ENCODE measurements at places on chromosomes 2 and 18. TPM values are rescaled to one million over a fixed set of nuclear protein-coding genes. Genes with fewer than 3 reads are reported as not detected.

DNA sequence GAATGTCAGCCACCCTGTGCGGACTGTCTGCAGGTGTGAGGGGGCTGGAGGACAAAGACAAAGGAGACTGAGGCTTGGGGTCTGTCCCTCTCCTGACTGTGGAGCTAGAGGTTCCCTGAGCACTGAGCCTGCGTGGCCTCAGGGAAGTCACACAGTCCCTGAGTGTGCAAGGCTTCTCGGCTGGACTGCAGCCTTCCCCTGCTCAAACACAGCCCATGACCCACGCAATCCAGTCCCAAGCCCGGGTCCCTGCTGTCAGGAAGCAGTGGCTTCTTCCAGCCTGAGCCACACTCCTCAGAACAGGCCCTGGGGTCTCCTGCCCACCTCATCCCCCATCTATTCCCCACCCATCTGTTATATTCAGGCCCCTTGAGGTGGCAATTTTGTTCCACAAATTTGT lies 2.7 kb downstream of the ASTL start:
- ATAC-seq, result no peak

- peak; percentile 52 for ATAC-seq
Observed at GRCh38 chr2:152036611-152037469, 62.0 kb downstream of the CACNB4 start.

DNA sequence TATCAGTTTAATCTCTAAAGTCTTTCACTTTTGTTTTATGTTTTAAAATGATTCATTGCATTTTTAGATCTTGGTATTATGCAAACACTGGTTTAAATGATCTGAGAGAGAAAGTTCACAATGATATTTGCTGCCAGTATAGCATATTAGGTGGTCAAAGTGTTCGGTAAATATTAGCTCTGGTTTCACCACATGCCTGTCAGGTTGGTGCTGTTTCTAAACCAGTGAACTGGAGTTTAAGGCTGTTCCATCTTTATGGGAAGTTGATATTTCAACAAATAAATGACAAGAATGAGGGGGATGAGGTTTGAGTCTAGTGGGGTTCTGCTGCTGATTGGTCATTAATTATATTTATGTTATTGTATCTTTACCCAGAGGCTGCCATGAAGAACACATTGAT lies 436.4 kb downstream of the DCDC2C start:
- ATAC-seq, result no peak

The DSG1 gene
- 0.20 TPM for total RNA-seq

GRCh38 chr2:203743441-203743981 lies 37.1 kb downstream of the CD28 start:
- peak; percentile 36 for ATAC-seq

The SLC9A4 gene
- total RNA-seq, result not detected

DNA sequence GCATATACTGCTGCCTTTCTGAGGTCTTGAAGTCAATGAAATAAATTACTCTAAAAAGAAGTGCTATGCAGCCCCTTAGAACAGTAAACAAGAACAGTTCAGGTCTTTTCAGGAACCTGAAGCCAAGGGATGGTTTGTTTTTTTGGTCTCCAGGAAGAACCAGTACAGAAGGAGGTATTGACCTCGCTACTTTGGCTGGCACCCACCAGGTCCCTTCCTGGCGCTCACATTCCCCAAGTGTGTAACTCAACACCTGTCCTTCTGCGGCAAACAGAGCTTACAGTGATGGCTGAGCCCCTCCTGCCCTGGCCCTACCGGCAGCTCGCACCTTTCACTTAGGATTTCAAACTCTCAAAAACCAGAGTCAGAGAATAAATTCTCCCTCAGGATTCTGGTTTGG lies 51.9 kb downstream of the SETBP1 start:
- no peak for ATAC-seq

The EMX1 gene
- total RNA-seq, result not detected

DNA sequence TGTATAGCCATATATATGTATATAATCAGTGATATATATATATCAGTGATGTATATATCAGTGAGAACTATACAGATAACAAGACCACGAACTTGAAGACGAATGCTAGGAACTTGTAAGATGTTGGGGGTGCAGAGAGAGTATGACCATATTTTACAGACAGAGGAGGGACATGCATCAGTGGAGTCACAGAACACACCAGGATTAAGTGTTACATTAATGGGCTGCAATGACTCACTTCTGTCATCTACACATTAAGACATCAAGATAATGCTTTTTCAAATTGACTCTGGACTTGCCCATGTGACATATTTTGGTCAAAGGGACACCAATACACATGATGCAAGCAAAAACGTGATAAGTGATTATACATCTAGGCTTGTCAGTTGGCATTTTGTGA lies 501.0 kb downstream of the LRRTM4 start:
- ATAC-seq, result no peak

- ATAC-seq, result no peak
Observed at GRCh38 chr18:63787673-63788072, 12.5 kb downstream of the SERPINB7 start.

GRCh38 chr2:113060396-113060795 lies 1.4 kb downstream of the IL36RN start:
- no peak for ATAC-seq

DNA sequence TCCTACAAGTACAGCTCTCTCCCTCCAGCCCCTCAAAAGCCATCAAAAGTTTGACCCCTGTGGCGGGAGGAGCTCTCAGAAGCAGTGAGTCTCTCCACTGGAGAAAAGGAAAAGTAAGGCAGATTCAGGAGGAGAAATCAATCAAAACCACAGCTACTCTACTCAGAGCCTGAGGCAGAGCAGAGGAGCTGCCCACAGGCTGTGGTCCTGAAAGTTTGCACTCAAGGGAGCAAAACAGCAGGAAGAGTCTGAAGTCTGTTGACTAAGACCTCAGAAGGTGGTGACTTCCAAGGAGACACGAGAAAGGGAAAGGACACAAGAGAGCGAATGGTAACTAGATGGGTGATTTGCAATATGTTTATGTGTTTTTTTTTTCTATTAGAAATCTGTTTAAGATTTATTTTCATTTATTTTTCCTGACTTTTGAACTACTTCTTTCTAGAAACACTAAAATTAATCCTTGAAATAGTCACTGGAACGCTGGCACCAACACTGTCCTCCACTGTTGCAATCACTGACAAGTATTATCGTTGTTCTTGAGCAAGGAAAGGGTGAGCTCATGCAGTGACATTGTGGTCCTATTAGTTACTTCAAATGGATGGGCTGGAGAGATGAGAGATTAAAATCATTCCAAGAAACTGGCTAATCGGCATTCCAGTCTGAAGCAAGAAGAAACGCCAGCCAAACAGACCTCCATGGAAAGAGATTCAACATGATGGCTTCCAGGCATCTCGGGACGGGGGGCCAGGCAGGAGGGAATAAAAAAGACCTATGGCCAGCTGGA lies 35.8 kb downstream of the PID1 start:
- peak; percentile 84 for ATAC-seq

DNA sequence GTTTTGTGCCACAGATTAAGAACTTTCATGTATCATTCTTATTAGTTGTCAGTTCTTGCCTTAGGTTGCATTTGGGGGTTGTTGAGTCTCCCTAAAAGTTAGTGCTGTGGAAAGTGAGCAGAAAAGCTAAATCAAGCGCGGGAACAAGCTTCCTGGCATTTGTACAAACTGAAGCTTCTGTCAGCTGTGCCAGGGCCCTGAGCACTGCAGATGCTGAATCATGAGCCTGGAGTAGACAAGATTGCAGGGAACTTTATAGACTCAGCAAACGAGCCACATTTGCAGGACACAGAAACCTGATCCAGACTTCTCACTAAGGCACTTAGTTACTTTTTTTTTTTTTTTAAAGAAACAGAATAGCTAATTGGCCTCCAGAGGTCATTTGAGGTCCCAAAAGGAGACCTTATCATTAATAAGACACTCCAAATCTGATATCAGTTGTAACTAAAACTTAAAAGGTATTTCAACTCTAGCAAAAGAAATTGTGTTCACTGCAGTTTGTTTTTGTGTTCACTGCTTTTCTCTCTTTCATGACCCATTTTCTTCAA lies 88.7 kb downstream of the ADAM23 start:
- no peak for ATAC-seq

DNA sequence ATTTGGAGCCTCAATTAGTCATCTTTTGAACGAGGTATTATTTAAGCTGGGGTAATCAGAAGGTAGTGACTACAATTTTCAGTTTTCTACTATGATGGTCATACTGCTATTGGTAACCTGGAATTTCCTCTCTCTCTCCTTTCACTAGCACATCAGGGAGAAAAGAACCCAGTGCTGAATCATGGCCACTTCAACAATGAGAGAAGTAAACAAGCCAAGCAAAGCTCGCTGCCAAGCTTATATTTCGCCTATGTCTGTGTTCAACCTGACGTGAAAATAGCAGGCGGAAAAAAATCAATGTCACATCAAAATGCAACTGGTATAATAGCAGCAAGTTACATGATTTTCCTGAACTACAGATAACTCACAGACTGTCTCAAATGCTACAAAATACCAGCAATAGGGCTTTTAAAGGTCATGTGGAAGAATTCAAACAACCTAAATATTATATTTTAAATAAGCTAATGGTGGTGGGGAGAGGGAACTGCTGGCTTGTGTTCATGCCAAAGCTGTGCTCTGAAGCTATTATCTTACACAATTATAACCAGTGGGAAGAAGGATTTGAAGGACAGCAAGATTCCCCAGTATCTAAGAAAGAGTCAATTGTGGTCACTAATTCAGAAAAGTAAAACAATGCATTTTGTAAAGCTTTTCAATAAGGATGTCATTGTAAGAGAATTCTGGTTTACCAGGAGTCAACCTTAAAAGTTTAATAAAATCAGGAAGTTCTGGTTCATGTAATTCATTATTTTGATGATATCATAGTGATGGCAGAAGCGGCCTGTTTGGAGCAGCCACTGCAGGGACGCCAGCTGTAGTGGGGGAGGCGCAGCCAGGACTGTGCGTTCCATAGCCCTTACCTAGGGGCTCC lies 38.0 kb downstream of the RNF152 start:
- no peak for ATAC-seq

- ATAC-seq, result peak; percentile 79
Observed at GRCh38 chr2:39504790-39505335, 67.8 kb upstream of the MAP4K3 start.

GRCh38 chr2:183034806-183035205 lies 3.5 kb downstream of the NCKAP1 start:
- ATAC-seq, result no peak

DNA sequence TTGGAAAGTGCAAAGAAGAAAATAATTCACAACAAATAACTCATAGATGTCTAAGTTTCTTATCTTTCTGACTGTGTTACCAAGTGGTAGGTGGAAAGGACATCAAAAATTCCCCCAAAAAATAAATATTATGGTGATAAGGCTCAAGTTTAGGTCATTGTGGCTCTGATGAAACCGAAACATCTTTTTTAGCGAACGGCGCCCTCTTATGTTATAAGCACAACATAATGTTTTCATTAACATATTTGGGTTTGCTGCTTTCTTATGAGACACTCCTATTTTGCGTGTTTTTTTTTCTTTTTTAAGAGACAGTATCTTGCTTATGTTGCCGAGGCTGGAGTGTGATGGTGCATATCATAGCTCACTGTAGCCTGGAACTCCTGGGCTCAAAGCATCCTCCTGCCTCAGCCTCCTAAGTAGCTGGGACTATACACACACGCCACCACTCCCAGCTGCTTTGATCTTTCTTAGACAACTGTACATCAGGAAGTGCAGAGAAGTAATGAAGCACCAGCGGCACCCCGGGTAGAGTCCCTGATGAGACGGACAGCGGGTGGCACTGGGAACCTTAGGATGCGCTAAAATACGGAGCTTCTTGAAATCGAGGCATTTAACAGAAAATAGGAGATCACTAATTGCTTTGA lies 38.5 kb upstream of the SLC35G4 start:
- ATAC-seq, result no peak

DNA sequence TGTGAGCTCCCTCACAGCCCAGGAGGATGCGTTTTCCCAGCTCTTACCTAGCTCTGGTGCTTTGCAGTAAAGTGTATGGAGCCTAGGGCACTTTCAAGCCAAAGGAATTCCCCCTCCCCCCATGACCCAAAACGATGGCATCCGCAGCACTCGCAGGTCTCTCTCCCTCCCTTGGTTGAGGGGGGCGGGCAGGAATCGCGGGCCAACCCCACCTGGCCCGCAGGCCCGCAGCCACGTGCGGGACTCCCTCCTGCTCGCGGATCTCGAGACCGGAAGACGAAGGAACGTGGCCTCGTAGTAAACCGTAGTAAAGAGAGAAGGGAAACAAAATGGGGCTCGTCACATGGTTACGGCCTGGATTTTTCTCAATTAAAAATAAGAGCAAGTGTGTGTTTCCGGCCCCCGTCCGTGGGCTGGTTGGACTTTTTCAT lies 8.5 kb downstream of the IRS1 start:
- ATAC-seq, result peak; percentile 80

DNA sequence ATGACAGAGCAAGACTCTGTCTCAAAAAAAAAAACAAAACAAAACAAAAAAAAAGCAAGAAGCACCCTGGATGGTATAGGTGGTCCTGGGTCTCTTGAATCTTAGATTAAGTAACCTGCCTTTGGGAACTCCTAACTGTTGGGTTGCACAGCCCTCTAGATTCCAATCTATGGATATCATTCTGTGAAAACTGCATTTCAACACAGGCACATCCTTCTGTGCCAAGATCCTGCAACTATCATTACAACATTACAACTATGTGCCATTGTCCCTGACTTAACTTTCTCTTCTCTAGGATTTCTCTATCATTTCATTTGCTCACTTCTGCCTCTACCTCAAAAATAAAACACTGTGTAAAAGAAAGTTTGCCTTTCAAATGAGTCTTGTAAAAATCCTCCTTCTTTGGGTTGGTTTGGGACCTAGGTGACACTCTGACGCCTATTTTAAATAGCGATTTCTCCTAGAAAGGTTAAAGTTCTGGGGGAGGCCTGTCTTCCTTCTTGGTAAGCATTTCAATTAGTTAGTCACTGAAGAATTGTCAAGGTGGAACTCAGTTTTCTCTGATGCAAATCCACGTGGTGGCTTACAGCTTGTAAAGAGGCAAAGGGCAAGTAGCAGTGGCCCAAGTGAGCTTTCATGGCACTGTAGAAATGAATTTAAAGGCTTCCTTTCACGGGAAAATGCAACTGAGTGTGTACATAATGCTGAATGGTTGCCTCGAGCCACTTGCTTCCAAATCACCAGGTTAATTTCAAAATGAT lies 9.2 kb downstream of the LGALSL start:
- ATAC-seq, result peak; percentile 71

GRCh38 chr2:33426666-33427231 lies 49.7 kb upstream of the RASGRP3 start:
- ATAC-seq, result no peak

DNA sequence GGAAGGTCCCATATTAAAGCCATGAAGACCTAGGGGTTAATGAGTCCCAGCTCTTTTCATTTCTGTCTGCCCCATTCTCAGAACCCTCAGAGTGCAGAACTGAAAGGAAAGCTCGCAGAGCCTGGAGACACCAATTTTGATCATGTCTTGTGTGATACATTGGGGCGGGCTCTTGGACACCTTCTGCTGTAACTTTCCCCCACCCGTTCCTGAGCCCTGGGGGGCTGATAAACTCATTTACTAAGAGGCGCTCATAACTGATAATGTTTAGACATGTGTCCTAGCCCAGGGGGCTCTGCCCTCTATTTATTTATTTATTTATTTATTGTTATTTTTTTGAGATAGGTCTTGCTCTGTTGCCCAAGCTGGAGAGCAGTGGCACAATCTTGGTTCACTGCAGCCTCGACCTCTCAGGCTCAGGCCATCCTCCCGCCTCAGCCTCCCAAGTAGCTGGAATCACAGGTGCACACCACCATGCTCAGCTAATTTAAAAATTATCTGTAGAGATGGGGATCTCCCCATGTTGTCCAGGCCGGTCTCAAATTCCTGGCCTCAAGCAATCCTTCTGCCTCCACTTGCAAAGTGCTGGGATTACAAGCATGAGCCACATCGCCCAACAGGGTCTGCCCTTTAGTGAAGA lies 72.4 kb upstream of the HAAO start:
- no peak for ATAC-seq

The VIL1 gene
- total RNA-seq, result not detected

- no peak for ATAC-seq
Observed at GRCh38 chr2:117087535-117088291, 726.8 kb upstream of the DDX18 start.
